ENCODE measurements at places on chromosomes 12 and 14.

DNA sequence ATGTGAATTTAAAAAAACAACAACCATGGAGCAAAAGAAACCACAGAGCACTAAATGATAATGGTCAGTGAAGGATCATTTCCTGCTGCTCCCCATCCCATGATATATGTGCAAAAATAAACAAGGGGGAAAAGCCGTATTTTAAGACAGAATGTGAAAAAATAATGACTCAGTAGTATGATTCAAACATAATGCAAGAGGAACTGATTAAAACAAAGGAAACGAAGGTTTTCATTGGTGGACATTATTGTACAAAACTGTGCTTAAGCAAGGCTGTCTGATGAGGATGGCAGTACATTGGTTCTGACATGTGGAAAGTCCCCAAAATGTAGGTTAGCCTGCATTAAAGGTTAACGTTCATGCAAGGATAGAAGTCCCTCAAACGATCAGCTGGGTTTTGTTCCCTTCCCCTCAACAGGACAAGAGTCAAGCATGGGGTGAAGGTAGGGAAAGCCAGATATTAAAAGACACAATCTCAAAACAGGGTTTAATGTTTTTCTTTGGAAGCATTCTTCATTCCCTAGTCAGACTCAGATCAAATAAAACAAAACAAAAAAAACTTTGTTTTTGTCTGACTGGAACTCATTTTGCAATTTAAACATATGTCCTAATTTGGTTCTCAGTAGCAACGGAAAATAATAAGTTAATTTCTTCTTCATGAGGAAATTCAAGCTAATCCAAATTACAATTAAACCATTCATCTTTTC lies 26.3 kb upstream of the PTGDR start:
- no peak for DNase-seq

GRCh38 chr14:68927956-68928675 lies 51.0 kb downstream of the ACTN1 start:
- no peak for DNase-seq

GRCh38 chr12:21814327-21814726 lies 39.8 kb upstream of the KCNJ8 start:
- no peak for DNase-seq

- DNase-seq, result no peak
Measured at GRCh38 chr12:52349196-52349595, 18.1 kb downstream of the KRT85 start.

GRCh38 chr12:3496957-3497356 lies 6.0 kb downstream of the PRMT8 start:
- DNase-seq, result peak; percentile 68

DNA sequence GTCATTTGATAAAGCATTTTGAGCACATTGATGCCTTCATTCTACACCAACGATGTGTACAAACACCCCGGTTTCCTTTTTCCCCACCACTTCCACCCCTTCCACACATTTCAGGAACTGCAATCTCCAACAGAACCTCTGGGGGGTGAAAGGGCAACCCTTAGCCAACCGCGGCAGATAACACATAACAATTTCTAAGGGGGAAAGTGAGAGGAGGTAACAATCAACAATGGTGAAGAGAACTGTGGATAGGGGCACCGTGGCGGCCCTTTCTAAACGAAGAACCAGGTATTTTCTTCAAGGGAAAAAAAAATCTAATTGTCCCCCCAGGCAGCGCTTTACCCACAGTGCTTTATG lies 1.1 kb downstream of the KITLG start:
- peak; percentile 63 for DNase-seq

- no peak for DNase-seq
Measured at GRCh38 chr14:73851000-73851399, 631 bp upstream of the PTGR2 start.

GRCh38 chr14:71610797-71611196 lies 321.4 kb upstream of the RGS6 start:
- DNase-seq, result no peak

GRCh38 chr12:119412811-119413794 lies 78.6 kb downstream of the CCDC60 start:
- DNase-seq, result peak; percentile 63

DNA sequence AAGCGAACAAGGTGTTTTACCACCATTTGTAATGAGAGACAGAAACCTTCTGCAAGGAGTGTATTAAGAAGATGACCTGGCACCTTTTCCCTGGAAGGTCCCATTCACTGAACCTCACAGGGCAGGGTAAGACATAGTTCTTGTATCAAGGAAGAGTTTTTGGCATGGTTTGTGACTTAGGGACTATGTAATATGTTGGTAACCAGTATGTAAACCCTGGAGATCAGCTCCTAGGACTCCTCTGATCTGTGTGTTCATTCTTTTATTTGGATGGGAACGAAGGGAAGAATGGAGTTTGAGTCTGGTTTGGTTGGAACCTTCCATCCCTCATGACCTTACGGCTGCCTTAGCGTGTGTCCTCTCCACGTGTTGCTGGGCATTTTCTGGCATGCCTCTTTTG lies 175.4 kb downstream of the CAND1 start:
- DNase-seq, result no peak

- no peak for DNase-seq
Measured at GRCh38 chr12:98182821-98183220, 332.6 kb upstream of the TMPO start.

DNA sequence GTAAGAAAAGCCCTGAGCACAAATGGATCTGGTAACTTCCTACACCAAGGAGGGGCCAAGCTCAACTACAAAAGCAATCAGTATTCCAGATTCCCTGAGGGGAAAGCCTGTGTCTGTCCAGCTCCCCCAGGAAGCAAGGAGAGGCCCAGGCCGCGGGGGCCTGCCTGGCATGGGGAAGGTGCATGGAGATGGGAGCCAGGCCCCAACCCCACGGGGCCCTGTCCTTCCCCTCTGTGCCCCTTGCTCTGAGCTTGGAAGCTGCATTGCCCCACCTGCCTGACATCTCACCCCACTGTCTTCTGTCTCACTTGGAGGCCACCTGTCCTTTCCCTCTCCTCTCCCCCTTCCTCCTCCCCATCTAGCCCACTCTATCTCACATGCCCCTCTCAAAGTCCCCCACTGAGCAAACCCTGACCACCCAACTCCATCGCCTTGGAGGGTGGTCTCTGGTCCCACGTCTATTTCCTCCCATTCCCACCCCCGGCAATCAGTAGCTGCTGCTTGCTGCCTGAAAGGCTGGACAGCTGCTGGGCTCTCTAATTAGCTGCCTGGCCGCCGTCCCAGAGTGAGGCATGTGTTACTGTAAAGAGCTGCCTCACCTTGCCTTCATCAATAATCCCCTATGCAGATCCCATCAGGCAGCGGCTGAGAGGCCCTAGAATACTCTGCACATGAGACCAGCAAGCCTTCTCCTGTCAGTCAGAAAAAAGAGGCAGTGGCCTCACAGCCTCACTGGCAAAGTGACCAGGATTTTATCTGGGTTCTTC lies 3.4 kb upstream of the TMEM229B start:
- DNase-seq, result no peak

- DNase-seq, result no peak
Measured at GRCh38 chr12:69732088-69732487, 6.6 kb upstream of the RAB3IP start.

DNA sequence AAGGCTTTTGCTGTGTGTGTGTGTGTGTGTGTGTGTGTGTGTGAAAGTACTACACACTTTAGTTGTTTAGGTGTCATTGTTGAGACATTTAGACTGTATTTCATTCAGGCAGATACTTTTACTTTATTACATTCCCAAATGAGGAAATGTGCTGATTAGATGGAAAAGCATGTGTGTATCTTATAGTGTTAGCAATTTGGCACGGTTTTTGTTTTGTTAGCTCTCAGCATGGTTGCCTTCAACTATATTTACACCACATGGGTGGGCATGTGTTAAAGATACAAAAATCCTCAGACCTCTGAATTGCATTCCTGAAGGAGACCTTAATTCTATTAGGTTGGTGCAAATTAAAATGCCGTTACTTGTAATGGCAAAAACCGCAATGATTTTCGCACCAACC lies 879.5 kb downstream of the DIO2 start:
- no peak for DNase-seq

- no peak for DNase-seq
Measured at GRCh38 chr12:80589077-80589476, 118.4 kb upstream of the MYF6 start.

DNA sequence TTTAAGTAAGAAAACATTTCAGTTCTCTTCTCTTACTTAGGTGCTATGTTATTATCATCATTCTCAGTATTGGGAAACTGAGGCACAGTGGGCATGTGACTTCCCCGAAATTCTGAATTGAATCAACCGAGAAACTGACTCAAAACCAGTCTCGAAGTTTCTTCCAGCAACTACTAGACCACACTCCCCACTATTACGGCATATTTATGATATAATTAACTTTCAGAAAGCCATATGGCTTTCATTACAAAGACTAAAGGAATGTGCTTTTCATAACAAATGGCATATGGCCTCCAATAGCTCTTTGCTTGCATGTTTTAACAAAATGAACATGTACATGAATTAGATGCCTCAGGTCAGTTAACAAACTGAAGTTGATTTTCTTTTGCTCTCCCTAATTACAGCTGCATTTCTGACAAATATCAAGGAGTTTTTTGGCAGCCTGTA lies 182.9 kb upstream of the SLC38A2 start:
- DNase-seq, result no peak

GRCh38 chr12:26298785-26299621 lies 103.6 kb downstream of the SSPN start:
- DNase-seq, result peak; percentile 12

- no peak for DNase-seq
Measured at GRCh38 chr14:76985540-76986230, 42.8 kb downstream of the IRF2BPL start.

DNA sequence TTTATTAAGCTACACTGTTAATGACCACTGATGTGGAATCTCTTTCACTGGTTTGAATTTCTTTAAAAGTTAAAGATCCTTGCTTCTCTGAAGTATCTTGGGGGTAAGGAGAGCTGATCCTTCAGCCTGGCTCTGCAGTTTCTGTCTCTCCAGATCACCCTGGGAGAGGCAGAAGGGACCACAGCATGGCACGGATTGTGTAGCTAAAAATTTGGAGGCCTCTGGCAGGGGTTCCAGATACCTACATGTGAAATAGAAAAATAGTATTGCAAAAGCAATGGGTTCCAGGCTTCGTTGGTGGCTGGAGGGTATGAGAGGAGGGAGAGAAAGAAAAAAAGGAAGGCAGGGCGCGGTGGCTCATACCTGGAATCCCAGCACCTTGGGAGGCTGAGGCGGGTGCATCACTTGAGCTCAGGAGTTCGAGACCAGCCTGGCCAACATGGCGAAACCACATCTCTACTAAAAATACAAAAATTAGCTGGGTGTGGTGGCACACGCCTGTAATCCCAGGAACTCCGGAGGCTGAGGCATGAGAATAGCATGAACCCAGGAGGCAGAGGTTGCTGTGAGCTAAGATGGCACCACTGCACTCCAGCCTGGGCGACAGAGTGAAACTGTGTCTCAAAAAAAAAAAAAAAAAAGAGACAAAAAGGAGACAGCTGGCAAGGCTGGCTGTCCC lies 3.4 kb downstream of the CHST11 start:
- no peak for DNase-seq

DNA sequence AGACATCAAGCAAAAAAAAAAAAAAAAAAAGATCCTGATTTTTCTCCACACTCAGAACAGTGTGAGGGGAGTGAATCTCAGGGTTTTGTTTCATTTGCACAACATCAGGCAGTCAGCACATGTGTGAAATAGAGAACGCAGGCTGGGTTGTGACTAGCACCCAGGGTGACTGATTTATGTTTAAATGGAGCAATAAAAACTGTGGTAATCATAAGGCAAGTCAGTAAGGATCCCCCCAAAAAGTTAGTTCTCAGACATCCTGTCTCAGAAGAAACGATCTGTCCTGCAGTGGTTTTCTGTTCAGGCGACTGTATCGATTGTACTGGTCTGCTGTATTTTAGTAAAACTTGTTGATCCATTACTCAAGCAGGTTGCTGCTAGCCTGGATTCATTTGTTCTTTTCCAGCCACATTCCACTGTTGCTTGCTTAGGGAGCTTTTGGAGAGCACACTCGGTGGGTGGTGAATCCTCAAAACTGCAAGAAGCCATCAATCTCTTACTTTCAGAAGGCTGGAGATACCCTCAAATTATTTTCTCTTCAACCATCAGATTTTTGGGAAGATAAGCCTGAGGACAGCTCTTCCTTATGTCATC lies 107.1 kb downstream of the DACT1 start:
- DNase-seq, result no peak

GRCh38 chr14:99853206-99853605 lies 60.0 kb downstream of the EML1 start:
- no peak for DNase-seq

DNA sequence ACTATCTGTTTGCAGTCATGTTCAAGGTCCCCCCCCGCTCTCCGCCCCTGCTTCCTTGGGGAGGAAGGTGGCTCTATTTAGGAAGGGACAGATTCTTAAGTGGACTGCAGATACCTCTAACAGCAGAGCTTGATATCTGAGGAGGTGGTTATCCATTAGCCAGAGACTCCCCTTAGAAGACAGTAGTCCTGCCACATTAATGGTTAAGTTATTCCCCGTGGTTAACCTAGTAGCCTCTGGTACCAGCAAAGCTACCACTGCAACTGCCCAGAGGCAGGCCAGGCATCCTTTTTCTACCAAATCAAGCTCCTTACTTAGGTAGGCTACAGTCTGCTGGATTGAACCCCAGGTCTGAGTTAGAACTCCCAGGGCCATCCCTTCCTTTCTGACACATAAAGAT lies 162.1 kb upstream of the AVPR1A start:
- no peak for DNase-seq

GRCh38 chr12:95736631-95737030 lies 53.9 kb downstream of the NTN4 start:
- no peak for DNase-seq

- DNase-seq, result no peak
Measured at GRCh38 chr12:102730996-102731395, 186.0 kb downstream of the PAH start.

- DNase-seq, result no peak
Measured at GRCh38 chr12:52141306-52141705, 50.5 kb downstream of the KRT80 start.

DNA sequence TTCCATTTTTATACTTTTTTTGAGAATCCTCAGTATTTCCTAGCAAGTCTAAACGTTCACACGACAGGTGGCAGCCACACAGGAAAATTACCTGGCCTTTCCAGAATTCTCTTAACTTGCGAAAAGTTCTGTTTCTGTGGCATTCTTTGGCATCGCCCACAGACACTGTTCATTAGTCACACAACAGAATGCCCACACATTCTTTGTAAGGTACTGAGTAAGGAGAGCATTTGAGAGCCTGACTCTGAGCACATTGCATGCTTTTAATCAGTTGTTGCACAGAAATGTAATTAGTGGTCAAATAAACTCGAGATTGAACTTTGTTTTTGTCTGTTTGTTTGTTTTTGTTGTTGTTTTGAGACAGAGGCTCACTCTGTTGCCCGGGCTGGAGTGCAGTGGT lies 52.4 kb downstream of the LMNTD1 start:
- no peak for DNase-seq

GRCh38 chr12:114682785-114683708 lies 928 bp downstream of the TBX3 start:
- DNase-seq, result peak; percentile 58

DNA sequence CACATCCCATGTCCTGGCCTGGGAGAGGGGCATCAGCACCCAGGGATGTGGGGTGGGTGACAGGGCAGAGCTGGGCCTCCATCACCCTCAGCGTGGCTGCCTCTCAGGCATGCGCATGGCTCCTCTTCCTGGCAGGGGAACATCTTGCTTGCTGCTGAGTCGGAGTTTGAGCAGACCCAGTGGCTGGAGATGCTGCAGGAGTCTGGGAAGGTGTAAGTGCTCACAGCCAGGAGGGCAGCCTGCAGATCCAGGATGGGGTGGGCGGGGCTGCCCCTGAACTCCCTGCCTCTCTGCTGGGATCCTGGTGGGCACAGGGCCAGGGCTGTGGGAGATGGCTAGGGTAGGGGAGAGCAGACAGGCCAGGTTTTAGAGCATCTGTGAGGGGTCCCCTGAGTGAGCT lies 16.2 kb downstream of the PLEKHD1 start:
- no peak for DNase-seq

GRCh38 chr14:76782115-76782884 lies 21.0 kb downstream of the VASH1 start:
- DNase-seq, result no peak

All from Caco-2 (cell line).